ENCODE measurements at places on chromosomes 1 and 21.

DNA sequence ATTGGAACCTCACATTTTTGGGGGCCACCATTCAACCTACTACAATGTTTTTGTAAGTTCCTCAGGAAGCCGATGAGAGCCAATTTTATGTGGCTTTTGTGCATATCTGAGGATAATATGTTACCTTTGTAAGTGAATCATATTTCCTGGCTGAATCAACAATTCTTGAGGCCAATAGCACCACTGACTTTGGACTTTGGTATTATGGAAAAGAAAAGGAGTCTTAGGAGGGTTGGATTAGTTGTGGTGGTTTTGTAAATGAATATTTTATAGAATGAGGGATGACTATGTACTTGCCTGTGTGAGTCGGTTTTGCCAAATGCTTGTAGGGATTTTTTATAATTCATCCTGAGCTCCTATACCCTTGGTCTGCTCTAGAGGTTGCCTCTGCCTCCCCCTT lies 181.5 kb upstream of the HMGB4 start:
- DNase-seq: no peak

DNA sequence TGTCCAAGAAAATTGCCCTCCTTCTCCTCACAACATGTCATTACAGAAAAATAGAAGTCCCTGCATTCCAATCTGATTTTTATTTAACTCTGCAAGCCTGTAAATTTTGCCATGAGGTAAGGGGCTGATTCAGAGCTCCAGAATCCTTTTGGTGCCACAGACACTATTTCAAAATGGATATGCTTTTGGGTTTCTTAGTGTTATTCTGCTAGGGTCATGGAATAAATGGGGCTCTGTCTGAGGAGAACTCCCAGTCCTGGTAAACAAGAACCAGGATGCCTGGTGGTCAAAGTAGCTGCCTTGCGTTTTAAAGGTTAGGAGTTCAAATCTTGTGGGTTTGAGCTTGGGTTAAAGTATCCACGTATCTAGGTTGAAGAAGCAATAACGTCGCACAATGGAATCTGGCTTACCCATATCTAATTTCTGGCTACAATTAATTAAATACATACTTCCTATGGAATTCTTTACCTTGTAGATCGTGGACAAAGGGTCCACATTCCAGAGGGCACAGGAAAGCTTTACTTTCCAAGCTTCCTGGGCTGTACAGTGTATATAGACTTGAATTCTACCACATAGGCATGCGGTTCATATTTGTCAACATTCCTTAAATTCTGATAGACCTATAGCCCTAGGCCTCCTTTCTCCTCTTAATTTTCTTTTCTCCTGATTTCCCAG lies 98.0 kb upstream of the CDC42BPA start:
- no peak for DNase-seq

- no peak for DNase-seq
Observed at GRCh38 chr1:103953386-103953785, 203.7 kb downstream of the AMY1C start.

- DNase-seq: peak; percentile 55
Observed at GRCh38 chr1:84619383-84620102, 45.3 kb upstream of the CTBS start.

DNA sequence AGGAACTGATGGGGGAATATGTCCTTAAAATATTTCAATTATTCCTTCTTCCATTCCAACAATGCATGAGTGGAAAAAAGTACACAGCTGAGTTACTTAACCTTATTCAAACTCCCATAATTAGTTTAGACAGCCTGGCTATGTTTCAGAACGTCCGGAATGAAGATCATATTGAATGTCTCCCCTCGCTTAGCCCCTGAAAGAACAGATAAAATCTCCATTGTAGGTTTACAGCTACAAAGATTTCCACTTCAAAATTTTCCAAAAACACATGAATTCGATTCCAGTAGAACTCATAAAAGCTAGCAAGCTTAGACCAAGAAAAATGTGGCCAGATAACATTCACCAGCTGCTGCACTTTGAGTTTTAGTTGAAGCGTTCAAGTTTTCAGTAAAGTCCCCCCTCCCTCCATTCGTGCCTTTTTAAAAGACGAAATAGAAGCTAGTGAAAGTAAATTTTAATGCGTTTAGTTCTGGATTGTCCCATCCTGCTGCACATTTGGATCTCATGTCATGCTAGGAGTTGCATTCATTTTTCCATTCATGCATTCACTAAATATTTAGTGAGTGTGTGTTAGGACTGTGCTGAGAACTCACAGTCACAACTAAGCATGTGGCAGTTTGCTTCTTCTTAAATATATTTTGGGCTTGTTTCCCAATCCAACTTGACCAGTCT lies 29.4 kb upstream of the SSX2IP start:
- DNase-seq: no peak

DNA sequence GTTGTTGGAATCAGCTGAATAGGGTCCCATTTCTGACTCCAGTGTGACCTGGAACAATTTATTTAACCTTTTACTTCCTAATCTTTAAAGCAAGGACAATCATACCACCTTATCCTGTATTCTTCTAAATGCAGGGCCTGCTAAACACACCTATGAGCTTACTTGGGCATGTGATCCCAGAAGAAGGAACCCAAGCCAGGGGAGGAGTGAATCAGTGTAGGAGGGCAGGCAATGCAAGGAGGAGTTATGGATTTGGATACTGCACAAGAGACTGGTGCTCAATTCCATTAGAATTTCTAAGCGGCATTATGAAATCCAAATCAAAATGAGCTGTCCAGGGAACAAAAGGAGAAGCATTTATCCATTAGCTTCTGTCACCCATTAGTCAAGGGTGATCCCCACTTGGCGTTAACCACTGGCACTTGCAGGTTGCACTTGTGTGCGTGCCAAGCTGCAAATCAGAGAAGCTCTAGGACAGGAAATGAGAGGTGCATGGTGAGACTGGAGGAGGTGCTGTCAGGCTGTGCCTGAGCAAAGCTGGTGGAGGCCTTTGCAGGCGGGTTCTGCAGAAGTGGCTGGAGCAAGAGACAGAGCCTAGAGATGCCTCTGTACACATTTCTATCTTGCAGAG lies 297.2 kb upstream of the PLXNA2 start:
- DNase-seq: no peak

DNA sequence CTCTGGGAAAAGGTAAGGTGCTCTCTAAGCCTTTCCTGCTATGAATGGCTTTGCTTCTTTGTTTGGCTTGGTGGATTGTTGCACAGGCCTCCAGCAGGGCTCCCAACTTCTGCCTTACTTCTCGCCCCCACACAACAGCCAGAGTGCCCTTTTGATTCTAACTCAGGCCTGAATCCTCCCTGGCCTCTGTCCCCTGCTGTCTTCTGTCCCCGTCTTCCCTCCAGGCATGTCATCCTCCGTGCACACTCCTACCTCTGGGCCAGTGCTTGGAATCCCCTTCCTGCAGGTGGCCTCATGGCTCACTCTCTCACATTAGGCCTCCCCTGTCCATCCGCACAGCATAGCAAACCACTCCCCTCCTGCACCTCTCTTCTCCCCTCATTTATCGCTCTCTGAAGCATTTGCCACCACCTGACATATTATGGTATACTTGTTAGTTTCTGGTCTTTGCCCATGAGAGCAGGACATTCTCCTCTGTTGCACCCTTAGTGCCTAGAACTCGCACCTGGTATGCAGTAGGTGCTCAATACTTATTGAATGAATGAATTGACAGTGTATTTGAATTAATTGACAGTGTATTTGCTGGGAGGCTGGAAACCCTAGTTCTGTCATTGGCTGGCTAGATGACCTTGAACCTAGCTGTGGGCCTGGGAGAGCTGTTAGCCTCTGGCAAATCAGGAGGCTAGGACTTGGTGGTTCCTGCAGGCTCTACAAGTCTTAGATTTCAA lies 2.9 kb downstream of the ZDHHC18 start:
- DNase-seq: no peak

DNA sequence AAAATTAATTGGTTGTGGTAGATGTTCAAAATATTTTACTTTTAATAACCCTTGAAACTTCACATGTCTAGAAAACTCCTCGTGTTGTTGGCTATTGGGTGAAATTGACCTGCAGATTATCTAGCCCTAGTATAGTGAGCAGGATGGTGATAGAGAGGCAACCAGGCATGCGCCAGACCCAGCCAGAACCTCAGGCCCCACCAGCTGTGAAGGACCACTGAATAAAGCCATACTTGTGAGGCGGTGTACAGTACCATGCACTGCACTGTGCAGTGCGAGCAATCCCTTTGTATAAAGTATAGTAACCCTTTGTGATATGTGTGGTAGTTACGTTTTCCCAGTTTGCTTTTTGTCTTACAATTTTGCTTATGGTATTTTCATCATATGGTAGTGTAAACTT lies 8.5 kb downstream of the TTF2 start:
- no peak for DNase-seq

DNA sequence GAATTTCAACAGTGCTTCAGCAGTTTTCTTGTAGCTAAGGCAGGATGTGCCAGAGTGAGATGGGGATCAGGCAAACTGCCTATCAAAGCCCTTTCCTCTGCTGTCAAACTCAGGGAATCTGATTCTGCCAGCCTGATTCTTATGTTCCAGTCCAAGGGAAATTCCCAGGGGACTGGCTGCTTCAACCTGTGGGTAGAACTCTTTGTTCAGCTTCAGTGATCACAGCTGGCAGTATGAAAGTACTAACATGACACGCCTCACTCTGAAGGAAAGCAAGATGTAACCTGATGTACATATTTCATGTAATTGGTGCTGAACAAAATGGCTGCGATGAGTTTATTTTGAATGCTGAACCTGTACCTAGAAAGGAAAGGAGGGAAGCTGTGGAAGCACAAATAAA lies 40.1 kb upstream of the SLC5A9 start:
- no peak for DNase-seq

Measured in T-helper 2 cell treated with Interferon-gamma antibody and Interleukin-4, amounts not matched to agents 5 μg/mL and 100 μg/mL, for 36 hours (primary cell).